Fibroblast of upper back skin (primary cell): ENCODE measurements at places on chromosomes 1 and 21.

DNA sequence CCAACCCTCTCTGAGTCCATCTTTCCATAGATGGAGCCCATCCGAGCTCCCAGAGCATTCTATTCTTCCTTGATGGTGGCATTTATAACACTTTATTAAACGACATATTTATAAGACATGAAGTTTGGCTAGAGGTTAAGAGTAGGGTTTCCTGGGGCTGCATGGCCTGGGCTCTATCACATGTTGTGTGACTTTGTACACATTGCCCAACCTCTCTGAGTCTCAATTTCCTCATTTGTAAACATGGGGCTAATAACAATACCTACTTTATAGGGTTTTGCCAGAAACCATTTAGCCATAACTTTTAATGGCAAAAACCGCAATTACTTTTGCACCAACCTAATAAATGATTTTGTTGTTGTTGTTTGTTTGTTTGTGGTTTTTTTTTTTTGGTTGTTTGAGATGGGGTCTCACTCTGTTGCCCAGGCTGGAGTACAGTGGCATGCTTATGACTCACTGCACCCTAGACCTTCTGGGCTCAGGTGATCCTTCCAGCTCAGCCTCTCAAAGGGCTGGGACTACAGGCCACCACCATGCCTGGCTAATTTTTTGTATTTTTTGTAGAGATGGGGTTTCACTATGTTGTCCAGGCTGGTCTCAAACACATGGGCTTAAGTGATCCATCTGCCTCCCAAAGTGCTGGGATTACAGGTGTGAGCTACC, 13.9 kb upstream of the ASAP3 start:
- DNase-seq = no peak

- peak; percentile 69 for DNase-seq
Measured at GRCh38 chr1:61141288-61142042, 59.1 kb downstream of the NFIA start.

DNA sequence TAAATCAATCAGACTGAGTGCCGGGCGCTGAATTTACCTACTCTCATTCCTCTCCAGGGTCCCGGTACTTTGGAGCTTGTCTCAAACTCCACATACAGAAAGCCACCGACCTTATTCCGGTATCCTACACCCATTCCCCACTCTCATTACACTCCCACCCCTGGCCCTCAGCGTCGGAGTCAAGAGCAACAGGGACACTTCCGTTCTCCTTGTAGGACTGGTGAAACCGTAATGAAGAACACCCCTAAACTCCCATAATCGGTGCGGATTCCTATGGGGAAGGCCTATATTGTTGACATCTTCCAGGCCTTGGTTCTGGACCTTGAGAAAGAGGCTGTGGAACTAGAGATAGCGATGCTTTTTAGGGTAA, 798 bp downstream of the ZBED6 start:
- peak; percentile 34 for DNase-seq

- no peak for DNase-seq
Measured at GRCh38 chr1:46798810-46799209, at the start of gene CYP4B1. Gene CYP4B1, plus strand, starts transcription at chr1:46799046. Its CDS starts 36 bp downstream, at chr1:46799082.

DNA sequence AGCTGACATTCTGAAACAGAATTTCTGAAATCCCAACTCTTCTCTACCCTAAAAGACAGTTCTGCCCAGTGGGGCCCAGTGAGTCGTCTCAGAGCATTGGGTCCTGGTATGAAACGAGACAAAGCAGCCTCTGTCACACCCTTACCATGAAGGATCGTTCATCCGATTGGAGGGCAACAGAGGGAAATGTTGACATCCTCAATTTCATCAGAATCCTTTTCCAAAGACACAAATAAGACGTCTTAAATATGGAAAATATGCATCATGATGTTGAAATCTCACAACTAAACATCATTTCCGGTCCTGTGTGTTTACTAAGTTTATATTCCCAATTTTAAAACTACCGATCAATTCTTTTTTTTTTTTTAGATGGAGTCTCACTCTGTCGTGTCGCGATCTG, 112.1 kb upstream of the SLC45A1 start:
- no peak for DNase-seq

- peak; percentile 41 for DNase-seq
Measured at GRCh38 chr1:88204111-88204510, 480.0 kb upstream of the PKN2 start.

DNA sequence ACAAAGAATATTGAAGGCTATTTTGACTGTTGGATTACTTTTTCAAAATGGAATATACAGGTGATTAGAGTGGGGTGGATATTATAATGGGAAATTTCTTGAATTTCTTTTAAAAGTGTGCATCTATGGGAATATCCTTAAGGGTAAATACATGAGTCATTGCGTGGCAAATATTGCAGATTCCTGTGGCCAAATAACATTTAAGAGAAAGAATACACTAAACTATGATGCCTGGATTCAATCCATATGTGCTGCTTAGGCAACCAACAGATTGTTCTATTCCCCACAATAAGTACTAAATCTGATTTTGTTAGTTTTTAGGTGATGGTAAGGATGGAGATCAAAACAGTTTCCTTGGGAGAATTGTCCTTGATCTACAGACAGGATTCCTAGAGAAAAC, 119.5 kb downstream of the HMCN1 start:
- peak; percentile 91 for DNase-seq

GRCh38 chr1:46183079-46183847, 7.0 kb upstream of the P3R3URF start:
- peak; percentile 79 for DNase-seq

GRCh38 chr1:32758795-32759430, 56.3 kb upstream of the SYNC start:
- DNase-seq = no peak
